Fibroblast of skin of abdomen (primary cell): ENCODE measurements at places on chromosomes 1 and 21.

GRCh38 chr1:192858456-192858855, 49.6 kb downstream of the RGS2 start:
- no peak for DNase-seq

- DNase-seq: no peak
Measured at GRCh38 chr1:229753764-229754551, 127.9 kb downstream of the URB2 start.

- peak; percentile 30 for DNase-seq
Measured at GRCh38 chr1:56374026-56374974, 205.1 kb downstream of the PLPP3 start.

- no peak for DNase-seq
Measured at GRCh38 chr1:66550243-66550642, 16.3 kb downstream of the SGIP1 start.

DNA sequence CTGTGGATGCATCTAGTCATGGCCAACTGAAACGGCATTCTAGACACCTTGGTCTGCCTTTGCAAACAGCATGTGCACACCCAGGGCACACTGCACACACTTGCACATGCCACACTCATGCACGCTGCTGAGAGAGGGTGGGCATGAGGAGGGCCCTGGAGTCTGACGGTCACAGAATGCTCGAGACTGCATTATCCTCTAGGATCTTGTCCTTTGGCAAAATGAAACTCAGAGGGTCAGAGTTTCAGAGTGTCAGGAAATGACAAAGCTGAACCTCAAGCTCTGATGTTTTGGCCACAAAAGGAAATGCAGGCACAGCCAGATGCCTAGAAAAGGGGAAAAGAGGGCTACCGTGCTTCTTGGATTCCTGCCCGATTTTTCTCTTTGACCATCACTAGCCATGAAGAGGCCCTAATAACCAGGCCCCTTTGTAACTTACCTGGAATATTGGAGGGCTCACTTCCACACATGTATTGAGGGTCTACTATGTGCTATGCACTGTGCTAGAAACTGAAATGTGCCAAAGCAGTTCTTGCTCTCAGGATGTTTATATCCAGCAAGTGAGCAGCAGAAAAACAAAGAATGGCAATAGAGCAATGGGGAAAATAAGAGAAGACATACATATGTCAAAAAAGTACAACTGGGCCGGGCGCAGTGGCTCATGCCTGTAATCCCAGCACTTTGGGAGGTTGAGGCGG, 65.4 kb downstream of the TOMM20 start:
- DNase-seq: no peak

GRCh38 chr1:153568367-153569099, 2.9 kb upstream of the S100A2 start:
- peak; percentile 87 for DNase-seq

GRCh38 chr1:27122652-27123051, 32.3 kb downstream of the SLC9A1 start:
- DNase-seq: peak; percentile 72

- no peak for DNase-seq
Measured at GRCh38 chr1:185291159-185291558, 25.9 kb downstream of the IVNS1ABP start.

- DNase-seq: no peak
Measured at GRCh38 chr1:230385158-230385450, 41.0 kb downstream of the PGBD5 start.

DNA sequence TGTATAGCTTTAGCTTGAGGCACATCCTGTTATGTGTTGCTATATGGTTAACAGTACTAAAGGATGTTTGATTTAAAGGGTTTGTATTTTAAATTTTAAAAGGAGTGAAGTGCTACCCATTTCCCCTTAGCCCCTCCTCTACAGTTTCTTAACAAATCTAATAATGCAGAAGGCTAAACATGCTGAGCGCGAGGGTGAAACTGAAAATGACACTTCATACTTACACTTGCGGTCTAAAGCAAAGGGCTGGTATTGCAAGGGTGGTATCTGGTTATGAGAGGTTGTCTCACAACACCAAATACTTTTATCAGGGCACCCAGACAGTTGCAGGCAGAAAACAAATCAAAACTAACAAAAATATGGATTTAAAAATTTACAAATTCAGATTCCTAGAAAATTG, 172.3 kb downstream of the SIPA1L2 start:
- DNase-seq: no peak

DNA sequence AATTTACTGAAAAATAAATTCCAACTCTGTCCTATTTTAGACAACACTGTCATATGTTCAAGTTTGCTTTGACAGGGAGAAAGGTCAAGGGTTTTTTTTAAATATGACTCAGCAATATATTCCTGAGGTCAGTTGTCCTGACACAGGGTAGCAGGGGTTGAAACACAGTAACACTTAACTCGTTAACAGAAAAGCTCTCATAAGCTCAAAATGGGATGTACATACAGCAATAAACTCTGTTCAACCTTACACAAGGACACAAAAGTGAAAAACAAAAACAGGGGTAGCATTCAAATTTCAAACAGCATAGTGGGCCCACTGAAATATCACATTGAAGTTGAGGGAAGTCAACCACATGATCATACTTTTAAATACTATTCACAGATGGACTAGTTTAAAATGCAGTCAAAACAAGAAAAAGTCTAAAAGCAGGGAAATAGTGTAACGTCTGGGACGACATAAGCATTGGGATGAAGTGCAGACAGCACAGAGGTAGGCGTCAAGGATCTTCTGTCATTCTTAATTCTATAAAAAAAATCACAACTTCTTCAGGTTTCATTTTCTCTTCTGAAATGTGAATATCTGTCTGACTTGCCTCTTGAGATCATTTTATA, 89.9 kb downstream of the SLC44A5 start:
- DNase-seq: no peak

- DNase-seq: no peak
Measured at GRCh38 chr21:31252611-31253010, 91.5 kb downstream of the TIAM1 start.

DNA sequence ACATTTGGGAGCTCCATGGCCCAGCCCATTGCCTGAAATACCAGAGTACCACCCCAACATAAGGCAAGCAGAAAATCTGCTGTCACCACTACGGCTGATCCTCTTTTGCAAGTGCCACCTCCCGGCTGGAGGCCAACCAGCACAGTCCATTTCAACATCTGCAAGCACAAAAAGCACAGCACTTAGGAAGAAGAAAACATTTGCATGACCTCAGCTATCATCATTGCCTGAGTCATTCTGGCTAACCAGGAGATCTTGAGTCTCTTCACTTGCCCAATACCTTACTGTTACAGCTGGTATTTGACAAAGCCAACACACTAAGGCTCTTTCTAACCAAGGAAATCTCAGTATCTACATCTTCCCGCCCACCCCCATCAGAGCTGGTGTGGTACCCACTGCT, 55.9 kb downstream of the NEK7 start:
- DNase-seq: peak; percentile 73

- DNase-seq: no peak
Measured at GRCh38 chr1:179038528-179039281, 13.0 kb downstream of the FAM20B start.

DNA sequence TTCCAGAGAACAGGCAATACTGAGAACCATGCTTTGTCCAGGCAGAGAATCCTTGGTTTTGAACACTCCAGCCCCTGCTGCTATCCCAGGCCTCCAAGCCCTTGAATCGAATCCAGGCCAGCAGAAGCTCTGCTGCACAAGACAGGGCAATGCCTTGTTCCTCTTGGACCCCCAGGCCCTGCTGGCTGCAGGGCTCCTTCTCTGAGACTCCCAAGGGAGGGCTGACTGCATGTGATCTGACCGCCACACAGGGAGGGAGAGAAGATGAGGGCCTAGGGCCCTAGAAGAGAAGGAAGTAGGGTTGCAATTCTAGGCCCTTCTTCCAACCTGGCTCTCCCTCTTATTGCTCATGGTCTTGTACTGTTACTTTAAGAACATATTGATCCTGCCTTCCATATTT, 160.6 kb upstream of the EDN2 start:
- DNase-seq: no peak

- peak; percentile 60 for DNase-seq
Measured at GRCh38 chr1:89739013-89739843, 81.6 kb upstream of the LRRC8D start.

GRCh38 chr1:197933647-197934046, 16.5 kb downstream of the LHX9 start:
- no peak for DNase-seq

GRCh38 chr1:19444296-19445021, 40.9 kb downstream of the CAPZB start:
- no peak for DNase-seq

- DNase-seq: no peak
Measured at GRCh38 chr1:41925712-41926111, 7.0 kb upstream of the HIVEP3 start.

- DNase-seq: no peak
Measured at GRCh38 chr1:1929639-1930545, 10.8 kb upstream of the TMEM52 start.

- no peak for DNase-seq
Measured at GRCh38 chr1:219782311-219782710, 146.0 kb downstream of the SLC30A10 start.

DNA sequence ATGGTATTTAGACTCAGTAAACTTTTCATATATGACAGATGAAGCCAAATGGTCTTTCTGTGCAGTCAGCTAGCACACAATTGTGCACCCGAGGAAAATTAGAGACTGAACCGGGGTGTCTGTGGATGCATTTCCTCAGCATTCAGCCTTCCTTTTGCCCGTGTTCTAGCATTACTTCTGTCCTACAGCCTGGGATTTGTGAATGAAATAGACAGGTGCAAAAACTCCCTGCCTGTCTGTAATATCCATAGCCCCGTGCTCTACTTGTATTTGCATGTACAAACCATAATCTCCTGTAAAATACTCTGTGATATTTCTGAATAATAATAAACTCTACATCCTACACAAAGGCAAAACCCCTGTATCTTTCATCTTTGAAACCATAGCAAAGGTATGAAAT, 64.8 kb upstream of the LGALS8 start:
- DNase-seq: no peak

DNA sequence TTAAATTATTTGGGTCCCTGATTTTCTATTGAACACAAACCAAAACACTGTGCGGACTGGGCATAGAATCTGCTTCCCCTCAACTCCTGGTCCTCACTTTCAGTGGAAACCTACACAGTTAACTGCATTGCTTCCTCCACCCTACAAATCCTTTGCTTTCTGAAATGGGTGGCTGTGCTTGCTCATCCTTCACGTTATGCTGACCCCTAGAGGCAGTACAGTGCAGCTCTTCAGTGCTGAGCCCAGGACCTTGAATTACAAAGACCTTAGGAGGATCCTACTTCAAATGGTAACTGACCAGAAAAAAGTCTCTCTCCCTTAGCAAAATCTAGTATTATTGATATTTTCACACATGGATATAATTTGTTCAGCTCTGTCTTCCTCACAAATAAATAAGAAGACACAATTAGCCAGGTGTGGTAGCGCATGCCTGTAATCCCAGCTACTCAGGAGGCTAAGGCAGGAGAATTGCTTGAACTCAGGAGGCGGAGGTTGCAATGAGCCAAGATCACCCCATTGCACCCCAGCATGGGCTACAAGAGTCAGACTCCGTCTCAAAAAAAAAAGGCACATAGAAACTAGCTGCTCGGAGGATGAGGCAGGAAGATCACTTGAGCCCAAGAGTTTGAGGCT, 63.4 kb upstream of the L1TD1 start:
- peak; percentile 60 for DNase-seq

- no peak for DNase-seq
Measured at GRCh38 chr21:42525676-42526378, 12.2 kb downstream of the SLC37A1 start.

- DNase-seq: peak; percentile 71
Measured at GRCh38 chr1:74858136-74858535, 125.2 kb downstream of the TYW3 start.

DNA sequence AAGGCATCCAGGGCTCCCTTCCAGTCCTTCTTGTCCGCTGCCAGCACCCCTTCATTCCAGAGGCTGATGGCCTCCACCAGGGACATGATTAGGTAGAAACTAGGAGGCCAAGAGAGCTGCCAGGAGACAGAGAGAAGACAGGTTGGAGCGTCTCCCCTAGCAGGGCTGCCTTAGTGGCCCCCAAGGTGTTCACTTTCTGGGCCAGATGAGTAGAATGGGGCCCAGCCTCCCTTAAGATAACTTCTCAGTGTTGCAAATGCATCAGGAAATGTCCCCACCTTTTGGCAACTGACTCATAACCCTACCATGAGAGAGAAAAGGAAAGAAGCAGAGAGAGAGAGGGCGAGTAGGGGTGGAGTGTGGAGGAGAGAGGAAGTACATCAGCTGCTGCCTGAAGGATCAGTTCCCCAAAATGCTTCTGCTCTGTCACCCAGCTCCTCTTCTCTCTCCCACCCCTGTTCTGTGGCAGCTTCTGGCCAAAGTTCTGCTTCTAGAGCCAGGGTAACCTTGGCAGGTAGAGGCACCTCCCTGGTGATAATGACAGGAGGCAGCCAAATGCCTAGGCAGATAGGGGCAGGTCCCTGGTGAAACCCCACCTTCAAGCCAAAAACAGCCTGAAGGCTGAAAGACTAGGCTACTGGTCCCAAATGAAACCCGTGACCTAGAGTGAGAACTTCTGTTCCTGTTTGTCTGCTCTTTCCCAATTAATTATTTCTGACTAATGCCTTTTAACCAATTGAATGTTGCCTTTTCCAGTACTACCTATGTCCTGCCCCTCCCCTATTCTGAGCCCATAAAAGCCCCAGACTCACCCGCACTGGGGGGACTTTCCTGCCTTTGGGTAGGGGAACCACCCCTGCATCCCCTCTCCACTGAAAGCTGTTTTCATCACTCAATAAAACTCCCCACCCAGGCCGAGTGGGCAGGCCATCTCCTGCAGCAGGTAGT, at the start of gene NCF2:
Gene NCF2 (minus strand): TSS at position 216 of the 948 bp plus-strand sequence. CDS start 130 bp downstream, at position 86.
- no peak for DNase-seq

DNA sequence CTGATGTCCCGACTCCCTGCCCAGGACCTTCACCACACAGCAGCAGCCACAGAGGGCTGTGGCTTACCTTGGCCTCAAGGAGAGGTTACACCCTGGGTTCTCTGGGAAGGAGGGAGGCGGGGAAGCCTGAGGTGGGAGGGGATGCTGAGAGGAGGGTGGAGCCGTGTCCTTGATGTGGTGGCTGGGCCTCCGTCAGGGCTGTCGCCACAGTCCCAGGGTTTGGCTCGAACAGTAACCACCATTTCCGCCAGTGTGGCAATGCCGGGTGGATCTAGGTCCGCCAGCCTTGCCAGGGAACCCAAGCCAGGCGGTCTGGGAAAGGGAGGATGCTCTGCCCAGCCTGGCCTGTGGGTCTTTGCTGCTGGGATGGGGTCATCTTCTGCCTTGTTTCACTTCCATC, 18.4 kb upstream of the CDCA8 start:
- DNase-seq: no peak
